ENCODE measurements at places on chromosomes 2 and 18. TPM values are rescaled to one million over a fixed set of nuclear protein-coding genes. Genes with fewer than 3 reads are reported as not detected.

CAPN14 gene
- 0.12 TPM for total RNA-seq

HOXD1 gene
- total RNA-seq: not detected

PLGLB2 gene
- total RNA-seq: 0.23 TPM

TEX44 gene
- not detected for total RNA-seq

CPLX4 gene
- not detected for total RNA-seq

MAL gene
- total RNA-seq: not detected

POLE4 gene
- total RNA-seq: 28.2 TPM

MTLN gene
- total RNA-seq: 78.8 TPM

FBXO36 gene
- total RNA-seq: 1.4 TPM
